CD8-positive, alpha-beta T cell (primary cell): ENCODE measurements at places on chromosomes 2 and 18.

GRCh38 chr2:4039896-4040295 lies 336.5 kb downstream of the DCDC2C start:
- no peak for DNase-seq

DNA sequence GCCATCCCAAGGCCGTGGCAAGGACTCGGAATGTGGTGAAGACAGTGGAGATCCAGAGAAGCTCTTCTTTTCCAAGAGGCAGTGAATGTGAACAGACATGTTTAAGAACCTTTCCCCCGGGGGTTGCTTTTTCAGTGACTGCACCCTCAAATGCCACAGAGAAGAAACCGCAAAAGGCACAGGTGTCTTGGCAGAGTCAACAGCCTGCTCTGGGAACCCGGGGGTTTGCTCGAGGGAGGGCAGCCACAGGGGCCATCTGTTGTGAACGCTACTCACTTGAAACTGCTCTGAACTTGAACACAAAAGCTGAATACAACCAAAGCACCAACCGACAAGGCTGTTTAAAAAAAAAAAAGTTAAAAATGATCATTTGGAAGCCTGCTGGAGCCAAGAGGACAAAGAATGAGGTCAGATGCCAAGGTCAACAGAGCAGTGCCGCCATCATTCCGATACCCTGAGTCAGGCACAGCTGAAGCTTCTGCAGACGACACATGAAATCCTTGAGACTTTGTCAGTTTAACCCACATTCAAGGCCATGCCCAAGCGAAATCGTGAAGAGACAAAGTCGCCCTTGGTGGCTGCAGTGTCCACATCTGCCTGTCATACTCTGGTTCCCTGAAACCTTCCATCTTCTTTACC lies 47.4 kb downstream of the PSMG2 start:
- DNase-seq: no peak

DNA sequence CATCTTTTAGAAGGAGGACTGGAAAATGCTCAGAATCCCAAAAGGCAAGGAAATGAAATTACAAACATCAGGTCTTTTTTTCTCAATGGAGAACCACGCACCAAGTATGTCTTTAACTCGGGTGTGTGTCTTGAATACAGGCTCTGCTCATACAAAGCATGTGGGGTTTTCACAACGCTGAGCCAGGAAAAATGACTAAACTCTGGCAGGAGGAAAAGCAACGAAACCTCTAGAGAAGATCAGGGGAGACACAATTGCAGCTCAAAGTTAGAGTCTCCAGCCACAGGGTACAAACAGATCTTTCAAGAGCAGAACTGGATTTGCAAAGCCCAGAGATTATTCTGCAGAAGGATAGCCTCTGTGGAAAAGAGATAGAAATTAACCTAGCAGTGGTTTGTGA lies 42.8 kb upstream of the TPO start:
- DNase-seq: no peak

GRCh38 chr2:108401800-108402199 lies 24.0 kb downstream of the SULT1C4 start:
- DNase-seq: no peak

DNA sequence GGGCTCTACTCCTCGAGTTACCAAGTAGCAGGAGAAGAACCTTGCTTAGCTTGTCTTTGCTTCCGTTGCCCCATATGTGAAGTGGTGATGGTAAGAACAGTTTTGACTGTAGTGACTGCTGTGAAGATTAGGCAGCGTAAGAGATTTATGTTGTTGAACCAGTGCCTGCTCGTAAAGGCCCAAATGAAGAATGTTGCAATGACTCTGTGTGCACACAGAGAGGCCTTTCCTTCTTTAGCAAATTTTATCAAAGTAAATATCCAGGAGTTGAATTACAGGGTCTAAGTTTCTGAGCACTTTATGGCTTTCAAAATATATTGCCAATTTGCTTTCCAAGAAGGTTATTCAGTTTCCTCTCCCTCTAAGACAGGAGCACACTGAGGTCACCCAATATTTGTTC lies 14.5 kb downstream of the NTSR2 start:
- no peak for DNase-seq

GRCh38 chr2:138432971-138433370 lies 68.6 kb upstream of the SPOPL start:
- DNase-seq: no peak

DNA sequence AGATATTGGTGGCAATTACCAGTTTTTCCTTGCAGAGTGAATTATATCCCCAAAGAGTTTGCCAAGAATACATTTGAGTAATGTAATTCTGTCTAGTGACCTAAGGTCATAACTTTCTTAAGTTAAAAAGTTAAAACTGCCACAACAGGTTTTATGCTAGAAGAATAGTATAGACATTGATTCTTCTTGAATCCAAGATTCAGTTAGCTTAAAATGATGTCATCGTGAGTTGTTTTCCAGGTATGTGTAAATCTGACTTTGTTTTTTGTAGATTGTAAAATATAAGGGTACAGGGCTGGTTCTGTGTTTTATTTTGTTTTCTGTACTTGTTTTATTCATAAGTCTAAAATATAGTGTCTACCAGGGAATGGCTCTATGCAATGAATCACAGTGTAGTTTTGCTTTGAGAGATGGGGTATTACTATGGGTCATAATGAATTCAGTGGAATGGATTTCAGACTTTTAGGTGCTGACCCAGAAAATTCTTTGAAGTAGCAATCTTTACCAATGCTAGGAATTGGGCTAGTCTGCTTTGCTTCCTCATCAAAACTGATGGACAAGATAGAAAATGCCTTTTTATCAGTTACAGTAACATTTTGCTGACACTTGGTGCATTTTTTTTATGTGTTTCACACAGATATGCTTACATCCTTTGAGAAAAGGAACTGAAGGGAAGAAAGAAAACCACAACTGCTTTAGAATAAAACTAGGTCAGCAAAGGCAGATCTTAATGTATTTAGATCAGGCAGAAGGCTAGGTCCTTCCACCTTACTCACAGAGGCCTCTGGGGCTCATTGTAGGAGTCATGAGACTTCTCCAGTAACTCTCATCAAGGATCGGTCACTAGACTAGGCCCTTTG lies 20.8 kb upstream of the MGAT5 start:
- no peak for DNase-seq

GRCh38 chr2:85308896-85309555 lies 18.8 kb downstream of the TGOLN2 start:
- peak; percentile 24 for DNase-seq

DNA sequence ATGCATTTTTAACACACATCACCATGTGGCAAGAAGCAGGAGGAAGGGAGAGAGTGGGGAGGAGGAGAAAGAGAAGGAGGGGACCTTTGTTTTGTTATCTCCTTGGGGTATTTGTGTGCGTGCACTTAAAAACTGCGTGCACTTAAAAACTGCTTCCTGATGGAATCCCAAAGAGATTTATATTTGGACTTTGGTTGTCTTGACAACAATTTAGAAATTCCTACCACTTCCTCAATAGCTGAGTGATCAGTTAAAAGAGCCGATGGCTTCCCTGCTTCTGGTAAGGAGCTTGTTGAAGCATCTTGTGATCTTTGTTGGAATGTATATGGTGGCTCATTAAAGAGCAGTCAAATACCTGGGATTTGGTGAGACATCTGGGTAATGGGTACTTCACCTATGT lies 4.5 kb downstream of the RAB31 start:
- no peak for DNase-seq

- no peak for DNase-seq
Measured at GRCh38 chr18:44123743-44124142, 556.9 kb upstream of the SETBP1 start.

DNA sequence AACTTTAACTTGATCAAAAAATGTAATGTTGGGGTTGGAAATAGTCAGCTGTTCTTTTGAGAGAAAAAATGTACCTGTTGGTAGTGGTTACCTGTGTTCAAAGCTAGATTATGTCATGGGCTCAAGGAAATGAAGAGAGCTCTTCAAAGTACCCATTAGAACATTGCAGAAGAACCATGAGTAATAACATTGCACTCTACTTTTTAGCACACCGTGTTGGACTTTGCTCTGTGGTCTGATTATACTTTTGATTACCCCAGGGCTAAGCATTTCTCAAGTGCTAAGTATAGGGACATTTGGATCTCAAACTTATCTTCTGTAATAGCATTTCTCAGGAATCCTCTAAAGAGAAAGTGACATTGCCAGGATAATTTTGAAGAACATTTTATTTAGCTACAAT lies 1122.8 kb upstream of the CELF4 start:
- no peak for DNase-seq

DNA sequence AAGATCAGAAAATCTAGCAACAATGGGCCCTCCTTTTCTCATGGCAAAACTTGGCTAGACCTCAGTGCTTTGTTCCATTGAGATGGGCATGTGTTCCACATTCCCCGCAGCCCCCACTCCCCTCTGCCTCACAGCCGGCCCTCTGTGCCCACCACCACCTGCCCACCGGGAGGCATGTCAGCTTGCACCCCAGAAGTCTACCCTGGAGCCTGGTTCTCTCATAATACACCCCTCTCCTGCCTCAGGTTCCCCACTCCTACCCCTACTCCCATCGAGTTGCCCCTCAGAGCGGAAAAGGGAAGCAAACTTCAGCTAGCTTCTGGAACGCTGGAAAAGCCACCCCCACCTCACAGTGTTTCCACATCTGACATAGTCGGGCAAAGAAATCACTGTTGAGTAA lies 219.0 kb downstream of the ANAPC1 start:
- no peak for DNase-seq

DNA sequence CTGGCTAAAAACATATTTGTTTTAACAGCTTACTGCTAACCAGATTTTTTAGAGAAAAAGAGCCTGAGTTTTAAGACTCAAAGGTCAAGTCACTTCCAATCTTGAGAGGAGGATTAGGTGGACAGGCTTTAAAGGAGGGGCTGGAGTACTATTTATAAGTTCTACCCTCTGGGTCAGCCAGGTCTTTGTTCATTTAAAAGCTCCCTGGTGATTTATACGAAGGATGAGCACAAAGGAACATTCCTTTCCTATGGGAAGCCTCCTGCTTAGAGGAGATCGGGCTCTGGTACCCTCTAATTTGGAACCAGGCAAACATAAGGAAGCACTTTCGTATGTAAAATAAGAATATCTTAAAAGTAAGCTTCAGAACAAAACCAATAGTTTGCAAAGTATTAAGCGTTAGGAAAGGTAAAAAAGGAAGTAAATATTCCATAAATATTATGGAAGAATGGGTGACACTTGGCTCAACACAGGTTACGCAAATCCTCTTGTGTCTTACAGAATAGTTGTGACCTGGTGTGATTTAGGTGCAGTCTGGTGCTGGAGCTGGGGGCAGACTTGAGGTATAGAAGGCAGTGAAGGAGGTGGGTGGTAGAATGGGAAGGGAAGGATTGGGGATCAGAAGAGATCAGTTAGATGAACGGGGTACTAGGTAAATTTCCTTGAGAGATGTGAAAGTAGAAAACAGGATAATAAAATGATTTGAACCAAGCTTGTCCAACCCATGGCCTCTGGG lies 35.6 kb downstream of the PDE6D start:
- DNase-seq: no peak

DNA sequence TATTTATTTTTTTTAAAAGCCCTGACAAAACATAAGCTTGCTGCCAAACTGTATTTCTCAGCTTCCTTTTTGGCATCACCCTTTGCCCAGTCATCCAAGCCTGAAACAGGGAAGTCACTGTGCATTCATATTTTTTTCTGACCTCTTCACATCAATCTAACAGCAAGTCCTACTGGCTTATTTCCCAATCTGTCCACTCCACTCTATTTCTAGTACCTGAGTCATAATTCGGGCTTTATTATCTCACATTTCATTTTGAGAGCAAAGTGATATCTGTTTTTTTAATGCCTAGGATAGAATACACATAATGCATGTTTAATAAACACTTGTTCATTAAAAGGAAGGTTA lies 5.1 kb downstream of the HNMT start:
- DNase-seq: peak; percentile 11

- no peak for DNase-seq
Measured at GRCh38 chr2:122748552-122749011, 993.1 kb downstream of the TSN start.

- peak; percentile 17 for DNase-seq
Measured at GRCh38 chr2:54708584-54709335, 14.7 kb upstream of the EML6 start.

GRCh38 chr2:62806231-62806630 lies 100.7 kb downstream of the EHBP1 start:
- DNase-seq: no peak

DNA sequence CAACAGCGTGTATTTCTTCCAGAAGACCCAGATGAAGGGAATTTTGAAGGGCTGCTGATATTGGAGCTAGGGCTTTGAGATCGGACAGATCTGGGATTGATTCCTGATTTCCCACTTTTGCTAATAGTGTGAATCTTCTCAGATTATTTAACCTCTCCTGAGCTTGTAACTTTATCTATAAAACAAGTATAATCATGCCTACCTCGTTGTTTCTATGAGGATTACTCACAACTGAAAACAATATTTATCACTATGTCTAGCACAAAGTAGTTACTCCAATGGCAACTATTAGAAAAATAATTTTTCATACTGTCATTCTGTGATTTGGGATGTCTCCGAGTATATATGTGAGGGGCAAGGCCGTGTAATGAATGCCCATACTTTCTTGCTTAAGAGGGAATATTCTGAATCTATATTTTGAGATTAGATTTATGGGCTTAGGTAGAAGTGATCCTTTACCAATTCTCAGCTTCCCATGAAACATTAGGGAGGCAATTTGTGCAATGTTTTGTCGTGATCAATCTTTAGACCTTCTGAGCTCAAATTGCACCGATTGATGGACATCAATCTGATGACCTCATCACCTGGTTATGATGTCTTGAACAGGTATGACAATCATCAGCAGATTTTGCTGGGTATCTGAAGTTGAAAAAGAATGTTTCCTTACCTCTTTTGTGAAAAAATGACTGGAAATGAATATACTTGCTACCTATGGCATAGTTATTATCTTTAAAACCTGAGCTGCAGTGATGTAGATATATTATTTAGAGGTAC lies 339.9 kb downstream of the KCNS3 start:
- DNase-seq: no peak

DNA sequence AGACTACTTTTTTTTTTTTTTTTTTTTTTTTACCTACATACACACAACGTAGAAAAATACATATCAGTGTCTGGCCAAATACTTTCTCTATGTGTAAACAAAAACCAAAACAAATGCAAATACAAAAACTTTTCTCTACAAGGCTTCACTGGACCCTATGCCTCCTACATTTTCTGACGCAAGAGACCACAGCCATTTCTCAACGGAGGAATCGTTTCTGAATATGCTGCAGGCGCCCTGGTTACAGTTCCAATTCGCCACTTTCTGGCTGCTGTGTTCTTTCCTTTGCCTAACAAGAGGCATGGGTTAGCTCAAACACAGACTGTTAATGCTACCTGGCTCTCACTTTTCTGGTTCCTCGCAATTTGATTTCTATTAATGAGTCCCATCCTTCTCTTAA lies 96.4 kb downstream of the EPB41L3 start:
- DNase-seq: no peak

GRCh38 chr2:68416081-68416675 lies 50.9 kb downstream of the FBXO48 start:
- no peak for DNase-seq

- DNase-seq: no peak
Measured at GRCh38 chr2:205188239-205189138, 493.8 kb upstream of the NRP2 start.

GRCh38 chr2:3519255-3520205 lies at the start of gene ADI1:
Gene ADI1, minus strand, starts transcription at chr2:3519531. Its CDS starts 44 bp downstream, at chr2:3519487.
- DNase-seq: peak; percentile 83
